ENCODE measurements at places on chromosomes 13 and 19.

GRCh38 chr13:74026753-74027152, 107.5 kb downstream of the KLF12 start:
- peak; percentile 2 for DNase-seq

DNA sequence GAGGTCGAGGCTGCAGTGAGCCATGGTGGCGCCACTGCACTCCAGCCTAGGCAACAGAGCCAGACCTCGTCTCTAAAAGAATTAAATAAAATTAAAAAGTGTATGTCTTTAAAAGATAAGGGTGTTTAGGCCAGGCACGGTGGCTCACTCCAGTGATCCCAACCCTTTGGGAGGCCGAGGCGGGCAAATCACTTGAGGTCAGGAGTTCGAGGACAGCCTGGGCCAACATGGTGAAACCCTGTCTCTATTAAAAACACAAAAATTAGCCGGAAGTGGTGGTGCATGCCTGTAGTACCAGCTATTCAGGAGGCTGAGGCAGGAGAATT, 7.5 kb upstream of the SDHAF1 start:
- DNase-seq = no peak

GRCh38 chr13:70623239-70623638, 515.0 kb upstream of the KLHL1 start:
- no peak for DNase-seq

DNA sequence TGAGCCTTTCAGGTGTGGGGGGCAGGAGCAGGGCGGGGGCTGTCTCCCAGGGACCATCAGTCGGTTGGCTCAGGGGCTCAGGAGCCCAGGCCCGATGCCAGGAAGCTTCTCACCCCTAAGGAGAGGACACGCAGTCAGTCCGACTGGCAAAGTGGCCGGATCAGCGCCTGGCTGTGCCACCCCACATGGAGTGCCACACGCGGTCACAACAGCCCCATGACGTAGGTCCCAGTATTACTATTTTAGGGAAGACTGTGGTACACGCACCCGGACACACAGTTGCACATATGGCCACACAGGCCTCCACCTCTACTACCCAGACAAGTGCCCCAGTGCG, 29.3 kb upstream of the GRTP1 start:
- DNase-seq = no peak

DNA sequence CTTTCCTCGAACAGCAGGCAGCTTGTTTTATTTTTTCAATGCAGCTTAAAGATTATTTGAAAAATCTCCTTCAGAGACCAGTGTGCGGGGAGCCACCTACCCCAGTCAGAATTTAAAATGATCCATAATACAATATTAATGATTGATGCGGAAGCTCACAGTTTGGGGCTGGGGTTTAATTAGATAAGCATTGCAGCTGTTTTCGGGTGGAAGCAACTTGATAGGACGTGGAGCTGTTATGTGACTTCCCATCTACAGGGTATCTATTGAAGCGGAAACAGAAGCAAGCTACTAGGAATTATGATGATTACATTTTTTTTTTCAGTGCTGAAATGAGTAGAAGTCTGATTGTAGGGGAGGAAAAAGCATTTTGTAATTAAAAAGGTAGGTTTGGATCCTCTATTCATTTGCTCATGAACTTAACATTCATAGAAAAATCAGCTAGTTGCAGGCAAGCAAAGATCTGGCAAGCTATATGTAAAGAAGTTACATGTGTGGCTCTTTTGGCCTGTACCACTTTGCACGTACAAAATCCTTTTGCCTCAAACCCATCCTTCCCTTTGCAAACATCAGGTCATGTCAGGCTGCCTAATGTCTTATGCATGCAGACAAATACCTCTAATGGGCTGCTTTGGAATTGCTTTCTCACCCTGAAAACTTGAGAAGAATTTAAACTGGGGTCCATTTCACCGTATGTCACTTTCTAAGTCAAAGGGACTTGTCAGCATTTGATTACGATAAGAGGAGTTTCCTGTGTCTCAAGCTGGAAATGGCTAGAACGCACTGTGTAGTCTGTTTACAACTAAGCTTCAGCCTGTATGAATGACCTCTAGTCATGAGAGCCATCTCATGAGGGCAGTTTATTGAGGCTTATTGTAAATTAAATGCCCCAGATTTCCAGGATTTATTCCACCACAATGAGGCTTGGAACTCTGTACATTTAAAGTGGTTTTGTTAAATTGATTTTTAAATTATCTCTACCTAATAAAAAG, 267.1 kb upstream of the TMTC4 start:
- DNase-seq = no peak

DNA sequence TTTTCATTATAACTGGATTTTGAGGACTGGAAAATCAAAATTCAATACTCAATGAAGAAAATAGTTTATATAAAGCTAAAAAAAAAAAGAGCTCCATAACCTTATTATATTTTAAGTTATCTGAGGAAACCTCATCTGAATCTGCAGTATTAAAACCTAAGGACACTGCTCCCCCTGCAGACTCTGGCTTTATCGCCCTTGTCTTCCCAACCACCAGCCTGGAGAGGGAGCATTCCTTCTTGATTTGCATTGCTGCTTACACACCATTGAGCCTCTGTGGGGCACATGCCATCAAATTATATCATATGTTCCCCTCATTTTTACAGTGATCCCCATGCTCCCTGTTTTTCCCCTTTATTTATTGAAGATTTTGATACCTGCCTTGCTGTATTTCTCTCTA, 871.4 kb upstream of the GPC6 start:
- DNase-seq = no peak

DNA sequence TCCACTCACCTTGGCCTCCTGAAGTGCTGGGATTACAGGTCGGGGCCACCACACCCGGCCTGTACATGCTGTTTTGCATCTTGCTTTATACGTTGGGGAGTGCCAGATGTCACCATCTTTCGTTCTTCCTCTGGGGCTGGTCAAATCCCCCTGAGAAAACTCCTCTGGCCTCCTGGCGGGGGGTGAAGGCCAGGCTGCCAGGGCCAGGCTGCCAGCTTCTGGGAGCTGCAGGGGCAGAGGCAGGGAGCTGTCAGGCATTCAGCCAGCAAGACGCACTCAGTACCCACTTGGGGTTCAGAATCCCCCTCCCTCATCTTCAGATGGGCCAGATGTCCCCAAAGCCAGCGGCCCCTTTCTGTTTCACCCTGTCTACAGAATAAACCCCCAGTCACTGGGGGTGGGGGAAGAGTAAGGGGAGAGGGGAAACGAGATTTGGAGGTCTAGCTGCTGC, 16.1 kb downstream of the ZSWIM9 start:
- DNase-seq = no peak

DNA sequence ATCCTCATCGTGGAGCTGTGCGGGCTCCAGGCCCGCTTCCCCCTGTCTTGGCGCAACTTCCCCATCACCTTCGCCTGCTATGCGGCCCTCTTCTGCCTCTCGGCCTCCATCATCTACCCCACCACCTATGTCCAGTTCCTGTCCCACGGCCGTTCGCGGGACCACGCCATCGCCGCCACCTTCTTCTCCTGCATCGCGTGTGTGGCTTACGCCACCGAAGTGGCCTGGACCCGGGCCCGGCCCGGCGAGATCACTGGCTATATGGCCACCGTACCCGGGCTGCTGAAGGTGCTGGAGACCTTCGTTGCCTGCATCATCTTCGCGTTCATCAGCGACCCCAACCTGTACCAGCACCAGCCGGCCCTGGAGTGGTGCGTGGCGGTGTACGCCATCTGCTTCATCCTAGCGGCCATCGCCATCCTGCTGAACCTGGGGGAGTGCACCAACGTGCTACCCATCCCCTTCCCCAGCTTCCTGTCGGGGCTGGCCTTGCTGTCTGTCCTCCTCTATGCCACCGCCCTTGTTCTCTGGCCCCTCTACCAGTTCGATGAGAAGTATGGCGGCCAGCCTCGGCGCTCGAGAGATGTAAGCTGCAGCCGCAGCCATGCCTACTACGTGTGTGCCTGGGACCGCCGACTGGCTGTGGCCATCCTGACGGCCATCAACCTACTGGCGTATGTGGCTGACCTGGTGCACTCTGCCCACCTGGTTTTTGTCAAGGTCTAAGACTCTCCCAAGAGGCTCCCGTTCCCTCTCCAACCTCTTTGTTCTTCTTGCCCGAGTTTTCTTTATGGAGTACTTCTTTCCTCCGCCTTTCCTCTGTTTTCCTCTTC, 6.3 kb downstream of the MYADM start:
- no peak for DNase-seq

DNA sequence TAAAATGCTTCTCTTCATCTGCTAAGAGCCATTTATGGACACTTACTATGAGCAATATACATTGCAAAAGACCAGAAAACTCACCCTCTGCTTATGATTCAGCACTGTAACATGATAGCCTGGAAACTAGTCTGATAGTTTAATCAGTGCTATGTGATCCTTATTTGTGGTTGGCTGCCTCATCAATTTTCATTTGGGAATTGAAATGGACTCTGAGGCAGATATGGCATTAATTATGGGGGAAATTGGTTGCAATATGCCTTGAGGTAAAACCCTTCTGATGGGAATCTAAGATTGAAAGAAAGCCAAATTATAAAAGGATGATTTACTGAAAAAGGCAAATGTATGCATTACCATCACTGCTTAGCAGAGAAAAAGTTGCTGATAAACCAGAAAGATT, 33.5 kb downstream of the FAM216B start:
- peak; percentile 71 for DNase-seq

DNA sequence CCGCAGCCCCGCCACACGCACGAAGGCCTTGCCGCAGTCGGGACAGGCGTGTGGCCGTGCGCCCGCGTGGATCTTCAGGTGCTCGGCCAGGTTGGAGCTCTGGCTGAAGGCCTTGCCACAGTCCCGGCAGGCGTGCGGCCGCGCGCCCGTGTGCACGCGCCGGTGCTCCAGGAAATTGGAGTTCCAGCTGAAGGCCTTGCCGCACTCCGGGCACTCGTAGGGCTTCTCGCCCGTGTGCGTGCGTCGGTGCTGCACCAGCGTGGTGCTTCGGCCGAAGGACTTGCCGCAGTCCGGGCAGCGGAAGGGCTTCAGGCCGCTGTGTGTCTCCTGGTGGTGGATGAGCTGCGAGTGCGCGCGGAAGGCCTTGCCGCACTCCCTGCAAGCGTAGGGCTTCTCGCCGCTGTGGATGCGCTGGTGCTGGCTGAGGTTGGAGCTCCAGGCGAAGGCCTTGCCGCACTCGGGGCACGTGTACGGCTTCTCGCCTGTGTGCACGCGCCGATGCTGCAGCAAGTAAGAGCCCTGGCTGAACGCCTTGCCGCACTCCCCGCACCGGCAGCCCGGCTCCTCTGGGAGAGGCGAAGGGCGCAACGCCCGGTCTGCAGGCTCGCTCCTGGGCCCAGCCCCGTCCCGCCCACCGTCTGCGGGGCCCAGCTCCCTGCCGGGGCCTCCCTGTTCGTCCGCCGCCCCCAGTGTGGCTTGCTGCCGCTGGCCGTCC, 3.6 kb upstream of the A1BG start:
- no peak for DNase-seq

- no peak for DNase-seq
These were observed 235.9 kb downstream of the KLF12 start for GRCh38 chr13:73898276-73898675.

- DNase-seq = no peak
These were observed 22.5 kb downstream of the RNASEH2B start for GRCh38 chr13:50932091-50932490.
